Stimulated activated CD8-positive, alpha-beta memory T cell treated with anti-CD3 and anti-CD28 coated beads, Interleukin-15, amount 100 ng/mL, for 24 hours (primary cell): ENCODE measurements at places on chromosomes 1 and 21.

DNA sequence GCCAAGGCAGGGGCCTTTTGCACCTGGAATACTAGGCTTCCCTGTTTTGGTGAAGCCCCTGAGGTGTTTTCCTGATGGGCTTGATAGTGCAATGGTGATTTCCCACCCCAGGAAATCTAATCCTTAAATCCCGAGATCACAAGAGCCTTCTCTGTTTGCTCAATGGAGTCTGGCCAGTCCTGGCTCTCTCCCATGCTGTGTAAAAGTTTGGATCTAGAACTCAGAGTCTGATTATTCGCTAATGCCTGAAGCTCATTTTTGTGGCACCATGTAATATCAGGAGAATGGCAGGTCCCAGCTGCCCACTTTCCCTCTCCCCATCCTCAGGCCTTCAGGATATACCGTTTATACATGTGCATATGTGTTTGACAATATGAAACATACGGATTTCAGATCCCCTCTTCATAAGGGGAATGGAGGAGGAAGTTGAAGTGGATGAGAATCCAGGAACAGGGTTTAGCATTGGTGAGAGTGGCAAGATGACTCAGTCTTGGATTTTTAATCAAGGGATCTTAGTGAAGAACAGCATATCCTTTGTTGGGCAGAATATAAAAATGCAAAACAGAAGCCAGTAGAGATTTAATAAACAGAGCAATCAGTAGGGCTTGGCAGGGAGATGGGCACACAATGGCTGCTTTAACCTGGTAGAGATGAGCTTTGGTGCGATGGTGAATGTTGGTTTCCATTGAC lies 62.1 kb downstream of the CLIC6 start:
- no peak for DNase-seq

- no peak for DNase-seq
These were observed 80.1 kb upstream of the ATF3 start for GRCh38 chr1:212528501-212528900.

DNA sequence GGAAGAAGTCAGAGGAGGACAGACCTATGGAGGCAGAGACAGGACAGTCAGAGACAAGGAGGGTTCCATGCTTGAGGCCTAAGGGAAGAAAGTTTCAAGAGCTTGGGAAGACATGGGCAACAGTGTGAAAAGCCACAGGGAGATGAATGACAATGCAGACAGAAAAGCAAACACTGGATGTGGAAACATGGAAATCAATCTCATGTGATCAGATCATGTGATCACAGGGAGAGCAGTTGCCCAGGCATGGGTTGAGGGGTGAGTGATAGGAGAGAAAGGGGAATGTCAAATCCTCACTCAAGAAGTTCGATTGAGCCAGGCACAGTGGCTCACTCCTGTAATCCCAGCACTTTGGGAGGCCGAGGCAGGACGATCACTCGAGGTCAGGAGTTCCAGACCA lies 17.2 kb downstream of the PTAFR start:
- DNase-seq, result no peak

DNA sequence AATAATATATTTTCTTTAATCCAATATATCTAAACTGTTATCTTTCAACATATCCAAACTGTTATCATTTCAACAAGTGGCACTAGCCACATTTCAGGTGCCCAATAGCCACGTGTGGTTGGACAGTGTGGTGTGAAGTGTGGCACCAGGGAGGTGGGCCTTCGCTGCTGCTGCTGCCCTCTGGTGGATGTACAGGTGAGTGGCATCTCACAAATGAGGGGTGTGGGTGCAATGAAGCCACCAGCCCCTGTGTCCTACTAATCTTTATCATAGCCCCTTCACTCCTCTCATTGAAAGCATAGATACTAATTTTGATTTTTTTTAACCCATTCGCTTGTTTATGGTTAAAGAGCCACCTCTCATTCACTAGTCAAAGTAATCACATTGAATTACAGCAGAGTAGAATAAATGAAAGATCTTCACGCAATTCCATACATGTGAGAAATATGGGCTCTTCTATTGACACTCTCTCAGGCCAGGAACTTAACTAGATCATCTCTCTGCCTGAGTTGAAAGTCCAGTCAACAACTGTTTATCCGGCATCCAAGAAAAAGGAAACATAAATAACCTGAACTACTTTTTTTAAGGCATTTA lies 499.2 kb downstream of the OMA1 start:
- no peak for DNase-seq

GRCh38 chr1:8568837-8569236 lies 248.6 kb downstream of the RERE start:
- no peak for DNase-seq
